ENCODE measurements at places on chromosomes 16 and 17.

GRCh38 chr17:45940826-45941225, 46.5 kb downstream of the MAPT start:
- no peak for DNase-seq

GRCh38 chr17:50817838-50818237, 17.5 kb upstream of the WFIKKN2 start:
- DNase-seq = peak; percentile 86

DNA sequence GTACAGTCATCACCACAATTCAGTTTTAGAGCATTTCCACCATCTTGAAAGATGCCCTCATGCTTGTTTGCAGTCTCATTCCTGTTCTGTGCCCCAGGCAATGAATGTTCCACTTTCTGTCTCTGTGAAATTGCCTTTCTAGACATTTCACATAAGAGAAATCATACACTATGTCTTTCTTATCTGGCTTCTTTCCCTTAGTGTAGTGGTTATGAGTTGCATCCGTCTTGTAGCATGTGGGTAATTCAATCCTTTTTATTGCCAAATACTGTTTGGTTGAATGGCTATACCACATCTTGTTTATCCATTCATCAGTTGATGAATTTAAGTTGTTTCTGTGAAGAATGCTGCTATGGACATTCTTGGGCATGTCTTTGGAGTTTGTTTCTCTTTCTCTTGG, 132.5 kb upstream of the PLCG2 start:
- DNase-seq = peak; percentile 61

DNA sequence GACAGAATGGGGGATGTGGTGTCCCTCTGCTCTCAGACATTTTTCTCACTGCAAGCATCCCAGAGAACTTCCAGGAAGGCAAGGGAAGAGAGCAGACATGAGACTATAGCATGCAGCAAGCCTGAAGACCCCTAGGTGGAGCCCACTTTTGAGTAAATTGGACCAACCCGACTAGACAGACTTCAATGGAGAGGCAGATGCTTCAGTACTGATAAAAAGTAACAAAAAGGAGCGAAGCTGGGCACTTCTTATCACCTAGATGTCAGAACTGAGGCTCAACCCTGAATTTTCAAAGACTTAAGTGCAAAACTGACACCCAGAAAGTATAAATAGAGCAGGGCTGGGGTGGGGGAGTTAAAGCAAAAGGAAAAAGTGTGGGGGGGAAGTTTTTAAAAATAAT, 130.8 kb downstream of the PMP22 start:
- no peak for DNase-seq

- DNase-seq = no peak
Measured at GRCh38 chr17:4675791-4676190, 28.1 kb downstream of the PELP1 start.

GRCh38 chr17:64565563-64565962, 58.8 kb downstream of the CEP95 start:
- DNase-seq = no peak

GRCh38 chr16:56193951-56194726, 2.9 kb downstream of the GNAO1 start:
- DNase-seq = peak; percentile 69

DNA sequence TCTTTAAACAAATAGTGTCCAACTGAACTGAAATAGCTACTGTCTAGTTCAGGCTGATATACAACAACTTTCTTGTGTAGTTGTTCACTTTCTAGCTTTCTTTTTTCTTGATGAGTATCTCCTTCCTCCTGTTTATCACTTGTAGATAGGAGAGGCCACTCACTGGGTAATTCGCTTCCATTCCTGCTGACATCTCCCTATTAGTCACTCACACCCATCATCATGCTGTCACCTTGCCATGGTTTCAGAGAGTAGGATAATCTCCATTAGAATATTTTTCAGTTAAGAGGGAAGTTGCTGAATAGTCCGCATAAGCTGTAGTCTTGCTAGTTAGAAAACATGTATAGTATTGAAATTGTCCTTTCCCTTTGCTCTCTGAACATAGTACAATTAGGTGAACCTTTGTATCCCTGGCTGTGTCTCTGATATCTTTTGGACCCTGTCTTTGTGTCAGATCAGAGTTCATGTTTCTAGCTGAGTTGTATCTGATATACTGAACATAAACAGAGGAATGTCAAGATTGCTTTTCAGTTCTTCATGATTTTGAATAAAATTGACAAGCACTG, 64.4 kb upstream of the RASL10B start:
- DNase-seq = peak; percentile 52

DNA sequence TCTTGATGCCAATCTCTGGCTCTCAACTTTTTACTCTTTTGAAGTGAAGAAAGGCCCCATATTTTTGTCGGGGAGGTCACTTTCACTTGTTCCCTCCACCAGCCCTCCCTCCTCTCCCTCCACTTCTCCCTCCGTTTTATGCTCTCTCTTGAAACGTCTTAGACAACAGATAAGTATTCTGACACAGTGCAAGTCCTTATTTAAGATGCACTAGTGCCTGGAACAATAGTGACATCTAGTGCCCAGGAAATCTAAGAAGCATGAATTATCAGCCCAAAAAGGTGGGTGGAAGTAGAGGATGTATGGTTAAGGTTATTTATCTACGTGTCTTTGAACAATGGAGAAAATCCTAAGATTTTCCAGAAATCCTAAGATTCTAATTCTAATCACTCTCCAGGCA, 17.9 kb downstream of the PSME3IP1 start:
- DNase-seq = peak; percentile 81

GRCh38 chr17:12693640-12694039, 27.9 kb downstream of the MYOCD start:
- no peak for DNase-seq

GRCh38 chr17:66379544-66379943, 77.1 kb downstream of the PRKCA start:
- DNase-seq = no peak

DNA sequence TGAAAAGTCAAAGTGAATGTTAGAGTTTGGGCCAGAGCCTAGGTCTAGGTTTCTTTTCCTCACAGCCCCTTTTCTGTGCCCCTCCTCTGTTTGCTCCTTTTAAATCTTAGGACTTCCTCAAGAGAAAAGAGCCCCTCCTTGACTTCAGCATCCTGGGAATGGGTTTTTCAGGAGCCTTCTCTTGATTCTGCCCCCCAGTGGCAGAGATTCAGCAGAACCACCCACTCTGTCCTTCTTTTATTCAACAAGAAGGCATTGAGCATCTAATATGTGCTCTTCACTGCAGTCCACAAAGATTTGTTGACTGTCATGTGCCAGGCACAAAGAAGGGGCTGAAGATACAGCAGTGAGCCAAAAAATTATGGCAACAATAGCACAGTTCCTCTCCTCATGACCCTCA, 270.8 kb upstream of the CDH5 start:
- DNase-seq = no peak

- DNase-seq = no peak
Measured at GRCh38 chr17:81399481-81400153, 4.4 kb downstream of the BAHCC1 start.

DNA sequence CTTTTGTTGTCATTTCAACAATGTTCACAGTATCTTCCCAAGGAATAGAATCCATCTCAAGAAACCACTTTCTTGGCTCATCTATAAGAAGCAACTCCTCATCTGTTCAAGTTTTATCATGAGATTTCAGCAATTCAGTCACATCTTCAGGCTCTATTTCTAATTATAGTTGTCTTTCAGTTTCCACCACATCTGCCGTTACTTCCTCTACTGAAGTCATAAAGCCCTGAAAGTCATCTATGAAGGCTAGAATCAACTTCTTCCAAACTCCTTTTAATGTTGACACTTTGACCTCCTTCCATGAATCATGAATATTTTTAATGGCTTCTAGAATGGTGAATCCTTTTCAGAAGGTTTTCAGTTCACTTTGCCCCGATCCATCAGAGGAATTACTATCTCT, 102.1 kb downstream of the CDH13 start:
- no peak for DNase-seq

DNA sequence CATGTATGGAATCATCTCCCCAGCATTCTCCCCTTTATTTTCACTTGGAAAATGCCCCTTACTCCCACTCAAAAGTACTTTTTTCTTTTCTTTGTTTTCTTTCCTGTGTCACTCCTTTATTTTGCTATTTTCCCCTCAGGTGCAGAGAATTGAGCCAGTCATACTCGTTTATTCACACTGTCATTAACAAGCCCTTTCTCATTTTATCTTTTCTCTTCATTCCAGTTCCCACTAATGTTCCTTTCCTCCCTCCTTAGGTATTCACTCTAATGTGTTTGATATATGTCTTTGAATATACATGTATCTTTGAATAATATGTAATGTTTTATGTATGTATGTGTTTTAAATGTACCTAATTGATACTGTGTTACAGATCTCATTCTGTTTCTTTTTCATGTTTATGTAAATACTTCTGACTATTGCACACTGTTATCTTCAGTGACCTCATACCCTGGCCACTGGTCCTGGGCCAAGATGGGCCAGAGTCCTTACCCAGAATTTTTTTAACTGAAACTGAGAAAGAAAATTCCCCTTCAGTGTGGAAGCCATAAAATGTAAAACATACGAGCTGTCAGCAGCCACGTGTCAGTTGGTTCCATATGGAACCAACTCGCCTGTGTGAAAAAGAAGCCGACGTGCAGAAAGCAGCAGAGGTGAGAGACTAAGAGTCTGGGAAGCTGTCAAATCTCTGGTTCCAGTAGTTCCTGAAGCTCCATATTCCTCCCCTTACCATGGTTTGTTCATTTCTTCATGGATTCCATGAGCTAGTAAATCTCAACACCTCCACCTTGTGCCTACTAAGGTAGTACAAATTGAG, 5.8 kb downstream of the SRR start:
- no peak for DNase-seq

DNA sequence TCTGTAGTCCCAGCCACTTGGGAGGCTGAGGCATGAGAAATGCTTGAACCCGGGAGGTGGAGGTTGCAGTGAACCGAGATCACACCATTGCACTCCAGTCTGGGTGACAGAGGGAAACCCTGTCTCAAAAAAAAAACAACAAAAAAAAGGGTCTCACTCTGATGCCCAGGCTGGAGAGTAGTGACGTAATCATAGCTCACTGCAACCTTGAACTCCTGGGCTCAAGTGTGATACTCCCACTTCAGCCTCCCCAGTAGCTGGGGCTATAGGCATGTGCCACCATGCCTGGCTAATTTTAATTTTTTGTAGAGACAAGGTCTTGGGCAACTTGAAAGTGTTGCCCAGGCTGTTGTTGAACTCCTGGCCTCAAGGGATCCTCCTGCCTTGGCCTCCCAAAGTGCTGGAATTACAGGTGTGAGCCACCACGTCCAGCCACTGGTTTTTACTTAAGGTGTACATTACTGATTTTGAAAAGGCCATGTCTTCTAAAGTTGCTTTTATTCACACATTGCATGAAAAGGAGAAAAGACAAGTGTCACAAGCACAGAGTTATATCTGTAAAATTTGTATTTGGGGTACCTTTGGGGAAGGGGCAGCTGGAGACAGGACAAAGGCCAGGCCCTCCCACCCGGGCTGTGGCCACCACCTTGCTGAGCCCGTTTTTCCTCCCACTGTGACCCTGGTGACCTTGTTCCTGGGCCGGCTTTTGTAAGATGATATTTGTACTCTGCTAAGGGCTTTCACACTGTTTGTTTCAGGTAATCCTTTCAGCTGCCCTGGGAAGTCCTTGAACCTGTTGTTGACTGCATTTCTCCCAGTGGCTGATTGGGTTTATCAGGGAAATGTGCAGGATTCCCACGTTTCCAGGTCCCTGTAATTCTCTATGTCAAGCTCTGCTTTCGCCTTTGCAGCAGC, 11.5 kb downstream of the GPT2 start:
- no peak for DNase-seq

All from epithelial cell of esophagus (primary cell).